ENCODE measurements at places on chromosomes 4 and X.
A peak's percentile ranks its signal among the peaks of the same experiment; 100 is the strongest.

- no peak for DNase-seq
These were observed 2.9 kb downstream of the UBA6 start for GRCh38 chr4:67697860-67698687.

- peak; percentile 20 for DNase-seq
These were observed 10.1 kb downstream of the PSAPL1 start for GRCh38 chr4:7424553-7425111.

DNA sequence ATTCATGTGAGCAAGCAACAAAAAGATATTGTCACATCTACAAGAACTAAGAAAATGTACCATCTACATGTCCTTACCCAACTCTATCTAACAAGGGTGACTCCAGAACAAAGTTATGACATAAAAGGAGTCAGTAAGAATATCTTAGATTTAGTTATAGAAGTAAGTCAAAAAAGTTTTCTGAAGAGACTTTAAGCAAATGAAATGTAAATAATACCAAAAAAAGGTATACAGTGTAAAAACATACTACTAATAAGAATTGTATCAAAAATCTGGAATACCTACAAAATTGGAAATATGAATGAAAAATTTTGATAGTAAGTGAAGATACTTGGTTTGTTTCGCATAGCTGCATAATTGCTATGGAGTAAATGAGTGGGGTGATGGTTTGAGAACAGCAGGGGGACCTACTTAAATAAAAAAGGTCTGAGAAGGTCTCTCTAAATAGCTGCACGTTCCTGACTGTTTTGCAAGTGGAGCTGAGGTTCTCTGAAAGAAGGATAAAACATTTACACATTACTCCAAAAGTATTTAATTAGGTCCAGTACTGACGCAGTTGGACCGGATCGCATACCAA lies 51.0 kb upstream of the ENPP6 start:
- no peak for DNase-seq

GRCh38 chr4:74487771-74488170 lies 42.8 kb downstream of the AREG start:
- no peak for DNase-seq

DNA sequence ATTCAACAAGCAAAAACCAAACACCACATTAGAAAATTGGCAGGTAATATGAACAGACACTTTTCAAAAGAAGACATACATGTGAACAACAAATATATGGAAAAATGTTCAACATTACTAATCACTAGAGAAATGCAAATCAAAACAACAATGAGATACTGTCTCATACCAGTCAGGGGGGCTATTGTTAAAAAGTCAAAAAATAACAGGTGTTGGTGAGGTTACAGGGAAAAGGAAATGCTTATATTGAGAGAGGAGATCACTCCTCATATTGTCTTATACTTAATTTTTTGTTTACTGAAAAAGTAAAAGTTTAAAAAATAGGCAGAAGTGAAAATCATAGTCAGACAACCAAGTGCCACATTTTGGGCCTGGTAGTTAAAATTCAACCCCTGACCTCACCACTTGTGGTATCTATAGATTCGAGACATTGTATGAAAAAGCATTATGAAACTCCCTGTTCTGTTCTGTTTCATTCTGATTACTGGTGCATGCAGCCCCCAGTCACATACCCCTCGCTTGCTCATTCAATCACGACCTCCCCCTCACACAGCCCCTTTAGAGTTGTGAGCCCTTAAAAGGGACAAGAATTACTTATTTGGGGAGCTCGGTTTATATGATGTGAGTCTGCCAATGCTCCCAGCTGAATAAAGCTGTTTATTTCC lies 153.7 kb upstream of the FGF16 start:
- DNase-seq, result no peak

DNA sequence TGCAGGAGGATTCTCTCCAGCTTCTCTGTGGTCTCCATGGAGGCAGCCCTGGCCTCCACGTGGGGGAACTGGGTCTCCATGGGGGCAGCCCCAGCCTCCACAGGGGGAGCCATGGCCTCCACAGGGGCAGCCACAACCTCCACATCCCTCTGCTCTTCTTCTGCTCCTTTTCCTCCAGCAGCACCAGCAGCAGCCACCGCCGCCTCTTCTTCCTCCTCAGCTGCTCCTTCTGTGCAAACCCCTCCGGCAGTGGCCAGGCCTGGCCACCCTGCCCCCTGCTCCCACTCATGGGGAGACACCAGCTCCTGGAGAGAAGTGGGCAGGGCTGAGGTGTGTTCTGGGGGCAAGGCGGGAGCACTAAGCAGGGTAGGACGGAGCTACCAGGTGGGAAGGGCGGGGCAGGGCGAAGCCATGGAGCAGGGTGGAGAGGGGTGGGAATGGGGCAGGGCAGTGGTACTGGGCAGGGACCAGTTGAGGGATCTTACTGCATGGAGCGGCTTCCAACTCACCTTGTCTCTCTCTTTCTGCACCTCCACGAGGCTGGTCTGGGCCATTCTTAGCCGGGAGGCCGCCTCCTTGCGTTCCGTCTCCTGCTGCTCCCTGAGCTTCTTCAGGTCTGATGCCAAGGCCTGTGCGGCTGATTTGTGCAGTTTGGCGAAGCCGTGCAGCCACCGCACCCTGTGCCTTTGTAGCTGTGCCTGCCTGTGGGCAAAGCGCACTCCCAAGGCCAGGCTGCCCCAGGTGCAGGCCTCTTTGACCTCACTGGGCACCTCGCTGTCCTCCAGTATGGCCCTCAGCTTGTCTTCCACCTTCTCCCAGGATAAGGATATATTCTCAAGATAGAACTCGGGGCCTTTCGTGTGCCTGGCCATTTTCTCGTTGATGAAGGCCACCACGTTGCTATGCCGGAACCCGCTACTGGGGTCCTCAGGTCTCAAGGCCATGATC lies 766 bp downstream of the TEX13A start:
- no peak for DNase-seq

DNA sequence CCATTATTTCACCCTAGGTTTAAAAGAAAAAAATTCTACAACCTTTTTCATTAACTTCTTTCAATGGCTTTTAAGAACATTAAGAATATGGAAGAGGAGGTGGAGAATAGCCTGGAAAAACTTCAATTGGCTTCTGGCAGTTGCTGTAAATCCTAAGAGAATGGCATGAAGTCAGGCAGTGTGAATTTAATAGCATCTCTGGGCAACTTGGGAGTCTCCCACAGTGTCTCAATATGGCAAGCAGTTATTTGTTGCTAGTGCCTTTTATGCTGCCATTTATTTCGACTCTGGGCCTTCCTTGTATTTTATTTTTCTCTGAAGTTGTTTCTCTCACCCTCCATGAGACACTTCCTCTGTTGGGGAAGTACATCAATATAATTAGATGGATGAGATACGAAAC lies 322.1 kb downstream of the CBLL2 start:
- DNase-seq, result no peak

DNA sequence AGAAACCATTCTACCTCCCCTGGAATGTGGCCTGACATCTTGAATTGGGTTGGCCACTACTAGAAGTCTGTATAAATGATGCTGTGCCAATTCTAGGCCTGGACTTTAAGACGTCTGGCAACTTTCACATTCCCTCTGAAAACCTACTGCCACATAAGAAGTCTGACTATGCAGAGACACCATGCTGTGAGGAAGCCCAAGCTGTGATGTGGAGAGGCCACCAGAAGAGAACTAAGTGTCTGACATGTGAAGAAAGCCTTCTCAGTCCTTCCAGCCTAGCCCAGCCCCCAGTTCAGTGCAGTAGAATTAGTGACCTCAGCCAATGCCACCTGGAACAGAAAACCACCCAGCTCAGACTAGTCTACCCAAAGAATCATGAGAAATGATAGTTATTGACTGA lies 24.2 kb upstream of the FAM9C start:
- DNase-seq, result no peak

DNA sequence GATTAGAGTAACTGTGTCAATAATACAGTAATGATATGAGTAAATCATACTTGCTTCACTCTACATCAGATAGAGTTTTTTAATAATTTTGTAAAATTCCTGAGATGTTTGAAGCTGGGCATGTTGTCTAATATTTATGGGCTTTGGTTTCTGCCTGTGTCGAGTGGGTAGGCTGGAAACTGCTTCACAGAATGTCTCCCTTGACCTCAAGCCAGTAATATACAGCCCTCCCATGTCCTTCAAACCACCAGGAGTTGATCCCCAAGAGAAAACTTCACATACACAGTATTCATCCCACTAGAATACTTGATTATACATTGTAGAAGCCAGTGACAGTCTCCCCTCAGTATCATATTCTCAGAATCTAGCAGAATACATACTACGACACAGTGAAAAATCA lies 284.8 kb upstream of the TENM3 start:
- DNase-seq, result no peak

- DNase-seq, result no peak
These were observed 25.3 kb downstream of the HOPX start for GRCh38 chr4:56655627-56656345.

DNA sequence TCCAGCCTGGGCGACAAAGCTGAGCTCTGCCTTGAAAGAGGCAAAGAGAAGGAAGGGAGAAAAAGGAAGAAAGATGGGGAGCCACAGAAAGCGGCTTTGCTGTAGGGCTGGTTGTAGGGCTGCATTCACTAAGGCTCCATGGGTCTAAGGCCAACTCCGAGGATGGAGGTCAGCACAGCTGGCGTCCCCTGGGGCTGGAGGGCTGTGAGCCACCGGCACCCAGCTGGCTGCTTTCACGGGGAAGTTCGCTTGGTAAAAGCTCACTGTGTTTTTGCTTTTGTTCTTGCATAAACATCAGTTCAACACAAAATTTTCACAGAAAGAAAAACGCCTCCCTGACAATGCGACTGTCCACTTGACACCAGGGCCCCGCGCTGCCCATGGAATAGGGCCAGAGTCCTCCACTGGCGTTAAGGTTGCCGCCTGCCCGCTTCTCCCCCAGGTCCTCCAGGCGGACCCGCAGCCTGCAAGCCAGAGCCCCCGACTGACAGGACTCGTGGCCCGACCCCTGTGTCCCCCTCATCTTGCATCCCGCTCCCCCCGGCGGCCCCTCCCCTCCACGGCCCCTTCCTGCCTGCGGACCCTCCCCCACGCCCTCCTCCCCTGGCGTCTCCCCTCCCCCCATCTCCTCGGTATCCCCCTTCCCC lies 1.1 kb downstream of the RNF212 start:
- no peak for DNase-seq

GRCh38 chrX:119189115-119189514 lies 47.0 kb upstream of the PGRMC1 start:
- DNase-seq, result peak; percentile 42

- no peak for DNase-seq
These were observed 57.2 kb downstream of the TRAPPC11 start for GRCh38 chr4:183716302-183716701.

DNA sequence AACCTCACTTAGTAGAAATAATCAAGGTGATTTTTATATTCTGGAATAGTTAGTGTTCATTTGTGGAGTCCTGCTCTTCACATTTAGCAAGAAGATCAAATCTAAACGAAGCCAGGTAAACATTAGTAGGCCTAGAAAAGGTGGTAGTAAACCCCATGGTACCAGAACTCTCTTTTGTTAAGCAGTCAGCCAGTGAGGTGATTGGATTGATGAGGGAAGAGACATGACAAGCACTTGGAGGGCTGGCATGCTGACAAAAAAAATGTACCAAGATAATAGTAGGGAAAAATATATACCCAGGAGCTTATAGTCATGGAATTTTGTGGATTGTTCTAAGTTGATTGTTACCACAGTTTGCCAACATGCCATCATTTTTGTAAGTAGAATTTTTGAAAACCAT lies 163.8 kb downstream of the BANK1 start:
- DNase-seq, result no peak

DNA sequence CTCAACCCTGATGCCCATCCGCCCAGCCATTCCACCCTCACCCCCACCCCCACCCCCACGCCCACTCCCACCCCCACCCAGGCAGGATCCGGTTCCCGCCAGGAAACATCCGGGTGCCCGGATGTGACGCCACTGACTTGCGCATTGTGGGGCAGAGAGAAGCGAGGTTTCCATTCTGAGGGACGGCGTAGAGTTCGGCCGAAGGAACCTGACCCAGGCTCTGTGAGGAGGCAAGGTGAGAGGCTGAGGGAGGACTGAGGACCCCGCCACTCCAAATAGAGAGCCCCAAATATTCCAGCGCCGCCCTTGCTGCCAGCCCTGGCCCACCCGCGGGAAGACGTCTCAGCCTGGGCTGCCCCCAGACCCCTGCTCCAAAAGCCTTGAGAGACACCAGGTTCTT lies at the start of gene MAGEA1:
MAGEA1 (plus strand) TSS at position 154 of the 400 bp plus-strand sequence. CDS start 3,106 bp downstream, outside the sequence.
- DNase-seq, result no peak

GRCh38 chr4:40552536-40552935 lies 77.1 kb downstream of the RBM47 start:
- no peak for DNase-seq

DNA sequence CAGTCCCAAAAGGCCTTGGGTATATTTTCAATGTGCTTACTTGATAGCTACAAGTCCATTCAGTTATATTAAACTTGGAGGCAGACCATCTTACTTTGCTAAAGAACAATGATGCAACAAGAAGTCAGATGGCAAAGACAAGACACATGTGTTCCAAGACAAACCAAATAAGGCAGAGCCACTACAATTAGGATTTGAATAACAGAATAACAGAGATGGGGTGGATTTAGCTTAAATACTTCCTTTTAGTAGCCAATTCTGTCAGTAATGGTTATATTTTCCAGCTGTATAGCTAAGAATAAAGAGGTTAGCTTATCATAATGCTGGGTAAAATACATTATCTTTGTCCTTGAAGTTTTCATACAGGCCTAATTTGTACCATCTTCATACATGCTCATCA lies 37.7 kb upstream of the FRAS1 start:
- DNase-seq, result no peak

GRCh38 chr4:122548452-122548851 lies 72.4 kb downstream of the IL21 start:
- no peak for DNase-seq

GRCh38 chr4:113292371-113293042 lies 243.1 kb downstream of the ANK2 start:
- peak; percentile 57 for DNase-seq

DNA sequence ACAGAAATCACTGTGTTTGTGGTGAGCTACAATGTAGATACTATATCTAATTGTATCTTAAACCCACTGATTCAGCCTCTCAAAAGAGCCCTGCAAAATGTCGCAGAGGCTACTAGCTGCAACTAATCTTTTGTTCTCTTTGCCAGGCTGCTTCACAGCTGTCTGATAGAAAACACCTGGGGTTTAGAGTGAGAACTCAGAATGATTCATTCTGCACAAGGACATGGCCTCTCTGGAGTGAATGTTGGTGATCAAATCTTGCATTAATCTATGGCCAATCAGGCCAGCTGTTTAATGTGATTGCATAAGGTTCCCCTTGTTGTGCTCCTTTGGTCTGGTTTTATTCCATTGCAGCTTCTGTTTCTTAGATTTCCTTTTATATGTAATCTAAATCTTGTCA lies 100.3 kb downstream of the EMCN start:
- no peak for DNase-seq

GRCh38 chr4:154908168-154908567 lies 127.1 kb downstream of the RBM46 start:
- no peak for DNase-seq

DNA sequence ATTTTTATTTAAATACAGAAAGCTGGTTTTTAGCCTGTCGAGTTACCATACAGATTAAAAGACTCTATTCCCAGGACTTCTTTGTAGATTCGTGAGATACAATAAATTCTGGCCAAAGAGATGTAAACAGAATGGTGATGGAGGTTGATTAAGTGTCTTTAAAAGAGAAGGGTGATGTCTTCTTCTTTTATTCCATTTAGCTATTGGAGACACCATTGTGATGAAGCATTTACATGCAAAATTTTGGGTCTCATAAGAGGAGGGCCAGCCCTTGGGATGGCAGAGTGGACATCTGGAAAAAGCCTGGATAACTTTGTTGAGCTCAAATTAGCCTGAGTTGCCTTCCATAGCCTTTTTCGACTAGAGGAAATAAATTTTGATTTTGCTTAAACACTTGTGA lies 21.6 kb upstream of the PCDH10 start:
- DNase-seq, result no peak

All from Right ventricle myocardium superior (tissue), 1 donor.